Esophagus muscularis mucosa (tissue), 4 donors: ENCODE measurements at places on chromosomes 2 and 18. TPM values are rescaled to one million over a fixed set of nuclear protein-coding genes. Genes with fewer than 3 reads are reported as not detected.

The CDH2 gene
- total RNA-seq = 10.9 TPM

The PARD6G gene
- total RNA-seq = 9.9 TPM

The HJURP gene
- 0.19 TPM for total RNA-seq

The ATP6V1B1 gene
- total RNA-seq = not detected

DNA sequence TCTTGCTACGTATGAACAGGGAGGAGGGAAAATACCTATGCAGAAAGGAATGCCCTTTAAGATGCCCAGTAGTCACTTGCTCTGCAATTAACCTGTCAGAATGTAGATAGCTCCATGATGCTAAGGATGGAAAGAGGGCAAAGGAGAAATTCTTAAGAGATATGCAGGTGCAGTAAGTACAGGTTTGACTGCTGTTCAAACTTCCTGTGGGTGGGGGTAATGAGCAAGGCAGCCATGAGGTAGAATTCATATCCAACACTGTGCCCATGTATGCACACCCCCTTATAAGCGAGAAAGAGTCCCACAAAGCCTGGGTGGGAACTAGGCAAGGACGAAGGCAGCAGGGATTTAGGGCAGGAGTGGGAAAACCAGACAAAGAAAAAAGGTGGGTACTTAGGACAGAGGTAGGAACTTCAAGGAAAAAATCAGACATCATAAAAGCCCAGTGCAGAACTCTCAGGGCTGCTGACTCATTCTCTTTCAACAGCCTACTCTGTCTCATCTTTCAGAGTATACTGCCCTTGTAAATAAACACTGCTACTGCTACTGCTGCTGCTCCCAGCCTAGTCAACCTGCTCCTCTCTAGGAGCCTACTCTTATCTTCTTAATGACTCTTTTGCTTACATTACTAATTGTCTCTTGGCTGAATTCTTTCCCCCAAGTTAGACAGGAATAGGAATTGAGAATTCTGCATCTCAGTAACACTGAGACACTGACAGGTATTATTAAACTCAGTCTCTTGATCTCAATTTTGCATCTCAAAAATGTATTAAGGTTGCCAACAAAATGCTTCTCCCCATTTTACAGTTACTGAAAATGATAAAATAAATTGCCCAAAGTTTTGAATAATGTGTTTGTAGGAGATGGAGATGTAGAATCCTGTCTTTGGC lies 189.0 kb downstream of the PTH2R start:
- H3K36me3 ChIP-seq = no peaks in the 10 kb centered on the region
- H3K27me3 ChIP-seq = no peaks in the 10 kb centered on the region

DNA sequence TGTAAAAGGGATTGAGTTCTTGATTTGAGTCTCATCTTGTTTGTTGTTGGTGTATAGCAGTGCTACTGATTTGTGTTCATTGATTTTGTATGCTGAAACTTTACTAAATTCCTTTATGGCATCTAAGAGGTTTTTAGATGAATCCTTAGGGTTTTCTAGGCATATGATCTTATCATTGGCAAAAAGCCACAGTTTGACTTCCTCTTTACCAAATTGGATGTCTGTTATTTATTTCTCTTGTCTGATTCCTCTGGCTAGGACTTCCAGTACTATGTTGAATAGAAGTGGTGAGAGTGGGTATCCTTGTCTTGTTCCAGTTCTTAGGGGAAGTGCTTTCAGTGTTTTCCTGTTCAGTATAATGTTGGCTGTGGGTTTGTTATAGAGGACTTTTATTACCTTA lies 4.8 kb downstream of the ANKAR start:
- peaks cover 41% of the 10 kb centered on the region for H3K4me1 ChIP-seq
- H3K36me3 ChIP-seq = no peaks in the 10 kb centered on the region
- no peak for DNase-seq
- H3K27me3 ChIP-seq = no peaks in the 10 kb centered on the region

DNA sequence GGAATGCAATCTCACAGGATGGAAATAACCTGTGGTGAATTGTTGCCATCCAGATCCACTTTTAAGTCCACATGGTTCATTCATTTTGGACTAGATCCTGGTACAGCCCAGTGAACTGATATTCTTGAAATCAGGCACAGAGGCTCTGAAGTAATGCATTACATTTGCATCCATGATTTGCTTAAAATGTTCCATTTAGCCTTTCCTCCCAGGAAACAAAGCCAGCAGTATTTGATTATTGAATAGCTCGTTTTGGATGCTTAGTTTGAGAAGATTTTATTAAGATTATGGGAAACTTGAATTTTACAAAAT lies 995.8 kb upstream of the CDH2 start:
- no peak overlapping the region for H3K27ac ChIP-seq
- no peak overlapping the region for H3K4me3 ChIP-seq
- no peaks in the 10 kb centered on the region for H3K36me3 ChIP-seq
- no peak for DNase-seq
- H3K4me1 ChIP-seq = no peaks in the 10 kb centered on the region
- H3K27me3 ChIP-seq = no peaks in the 10 kb centered on the region

- no peaks in the 10 kb centered on the region for H3K36me3 ChIP-seq
- peak overlapping the region; percentile 99 for H3K27ac ChIP-seq
- no peaks in the 10 kb centered on the region for H3K27me3 ChIP-seq
- H3K4me3 ChIP-seq = peak overlapping the region; percentile 85
- H3K4me1 ChIP-seq = peaks cover 7% of the 10 kb centered on the region
These were observed 271 bp upstream of the RBM43 start for GRCh38 chr2:151261977-151262291.

GRCh38 chr18:49924293-49924983 lies 111.1 kb upstream of the ACAA2 start:
- no peak for DNase-seq
- no peaks in the 10 kb centered on the region for H3K4me1 ChIP-seq
- H3K36me3 ChIP-seq = no peaks in the 10 kb centered on the region

DNA sequence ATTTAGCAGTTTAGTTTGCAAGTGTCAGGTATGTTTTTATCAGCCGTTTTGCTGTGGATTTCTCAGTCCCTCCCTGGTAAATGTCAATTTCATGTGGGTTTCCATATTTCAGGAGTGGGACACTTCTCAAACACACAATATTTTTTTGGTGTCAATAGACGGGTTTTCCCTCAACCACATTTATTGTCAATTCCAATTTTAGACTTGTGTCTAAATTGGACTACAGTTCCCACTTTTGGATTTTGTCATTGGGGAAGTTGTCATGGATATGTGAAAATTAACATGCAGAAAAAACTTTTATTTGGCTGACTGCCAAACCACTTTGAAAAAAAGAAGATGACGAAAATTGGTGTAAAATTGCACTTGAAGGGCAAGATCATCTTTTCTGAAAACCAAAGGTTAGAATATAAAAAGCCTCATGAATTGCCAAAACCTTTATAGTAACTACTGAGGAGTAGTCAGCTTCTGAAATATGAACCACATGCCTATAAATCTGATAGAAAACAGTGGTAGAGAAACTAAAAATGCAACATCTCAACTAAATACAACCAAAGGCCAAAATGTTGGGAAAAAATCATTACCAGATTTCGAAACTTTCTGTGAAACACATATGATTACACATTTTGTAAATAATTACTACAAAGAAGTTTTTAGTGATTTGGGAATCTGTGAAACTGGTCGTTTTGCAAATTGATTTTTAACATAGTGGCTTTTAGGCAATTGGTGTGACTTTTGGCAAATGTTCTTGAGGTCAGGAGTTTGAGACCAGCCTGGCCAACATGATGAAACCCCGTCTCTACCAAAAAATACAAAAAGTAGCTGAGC lies 106.4 kb downstream of the BCL2L11 start:
- H3K4me3 ChIP-seq = no peak overlapping the region
- H3K36me3 ChIP-seq = no peaks in the 10 kb centered on the region
- H3K27ac ChIP-seq = no peak overlapping the region
- peak; percentile 39 for DNase-seq

DNA sequence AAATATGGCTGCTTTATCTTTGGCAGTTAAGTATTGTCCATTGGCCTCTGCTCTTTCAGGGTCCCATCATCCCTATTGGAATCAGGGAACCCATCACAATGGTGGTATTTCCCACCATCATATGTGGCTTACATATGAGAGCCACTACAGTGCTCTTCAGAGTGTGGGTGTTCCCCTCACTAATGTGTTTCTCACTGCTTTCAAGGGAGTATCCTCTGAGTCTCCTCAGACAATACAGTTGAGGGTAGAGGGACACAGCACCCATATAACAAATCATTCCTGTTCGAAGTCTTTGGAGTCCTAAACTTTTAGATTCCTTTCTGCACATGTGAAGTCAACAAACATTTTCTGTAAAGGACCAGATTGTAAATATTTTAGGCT lies 48.8 kb upstream of the DNAJC10 start:
- H3K27me3 ChIP-seq = no peaks in the 10 kb centered on the region
- H3K4me3 ChIP-seq = no peak overlapping the region
- H3K4me1 ChIP-seq = no peaks in the 10 kb centered on the region
- H3K27ac ChIP-seq = no peak overlapping the region
- no peak for DNase-seq
- H3K36me3 ChIP-seq = no peaks in the 10 kb centered on the region

GRCh38 chr2:22822835-22823234 lies 562.1 kb upstream of the KLHL29 start:
- no peak overlapping the region for H3K4me3 ChIP-seq
- no peaks in the 10 kb centered on the region for H3K27me3 ChIP-seq
- H3K36me3 ChIP-seq = no peaks in the 10 kb centered on the region

DNA sequence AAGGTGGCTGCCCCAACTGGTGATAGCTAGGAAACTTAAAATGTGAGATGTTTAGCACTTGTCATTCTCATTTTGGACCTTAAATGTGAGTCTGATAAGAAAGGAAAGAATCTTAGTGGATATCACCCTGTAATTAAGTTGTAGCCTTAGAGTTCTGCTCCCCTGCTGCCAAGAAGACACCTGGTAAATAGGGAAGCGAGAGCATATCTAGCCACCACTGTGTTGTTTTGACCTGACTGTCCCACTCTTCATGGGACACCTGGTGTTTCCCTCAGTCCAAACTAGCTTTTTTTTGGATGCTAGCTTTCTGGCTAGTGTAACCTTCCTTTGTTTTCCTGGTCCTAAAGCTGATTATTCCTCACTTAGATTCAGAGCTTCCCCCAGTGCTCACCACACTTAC lies 357.6 kb downstream of the RAD51AP2 start:
- H3K27me3 ChIP-seq = no peaks in the 10 kb centered on the region
- no peak overlapping the region for H3K4me3 ChIP-seq
- no peak overlapping the region for H3K27ac ChIP-seq
- H3K36me3 ChIP-seq = no peaks in the 10 kb centered on the region
- no peaks in the 10 kb centered on the region for H3K4me1 ChIP-seq
- no peak for DNase-seq

GRCh38 chr2:219388907-219389156 lies 1.1 kb upstream of the DNPEP start:
- H3K4me3 ChIP-seq = peak overlapping the region; percentile 84
- H3K27me3 ChIP-seq = no peaks in the 10 kb centered on the region
- H3K36me3 ChIP-seq = peaks cover 17% of the 10 kb centered on the region
- peak overlapping the region; percentile 93 for H3K27ac ChIP-seq
- DNase-seq = no peak

DNA sequence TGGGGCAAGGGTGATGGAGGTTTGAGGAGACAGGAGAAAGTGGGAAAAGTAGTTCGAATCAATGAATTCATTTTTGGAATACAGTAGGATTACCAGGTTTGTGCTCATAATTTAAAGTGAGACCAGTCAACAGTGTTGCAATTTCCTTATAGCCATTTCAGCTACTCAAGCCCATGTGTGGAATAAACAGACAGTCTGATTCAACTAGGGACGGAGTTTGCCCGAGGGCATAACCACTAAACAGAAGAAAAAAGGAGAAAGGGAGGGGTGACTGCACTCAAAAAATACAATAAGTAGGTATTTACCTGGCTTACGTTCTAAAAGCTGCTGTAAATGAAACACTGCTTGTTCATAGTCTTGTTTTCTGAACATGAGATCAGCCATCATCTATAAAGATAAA lies 55.2 kb downstream of the TTC21B start:
- peaks cover 10% of the 10 kb centered on the region for H3K4me1 ChIP-seq
- peaks cover 57% of the 10 kb centered on the region for H3K36me3 ChIP-seq
- H3K4me3 ChIP-seq = no peak overlapping the region
- no peaks in the 10 kb centered on the region for H3K27me3 ChIP-seq
- H3K27ac ChIP-seq = no peak overlapping the region
- DNase-seq = no peak

DNA sequence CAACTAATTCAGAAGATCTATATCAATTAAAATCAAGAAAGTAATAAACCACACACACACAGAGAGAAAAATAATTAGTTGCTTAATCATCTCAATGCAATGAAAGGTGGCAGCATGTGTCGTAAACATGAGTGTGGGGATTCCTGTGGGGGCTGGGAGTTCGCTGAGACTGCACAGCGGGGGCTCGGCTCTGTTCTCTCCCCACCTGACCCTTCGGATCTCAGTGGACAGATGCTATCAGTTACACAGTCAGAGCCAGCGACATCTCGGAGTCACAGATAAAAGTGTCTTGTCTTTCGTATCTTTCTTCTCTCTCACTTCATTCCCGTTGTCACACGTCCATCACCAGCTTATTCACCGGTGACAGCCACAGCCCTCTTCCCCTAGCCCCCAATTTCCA lies 37.1 kb downstream of the COLEC12 start:
- no peak for DNase-seq
- H3K27ac ChIP-seq = no peak overlapping the region
- no peaks in the 10 kb centered on the region for H3K27me3 ChIP-seq
- H3K4me1 ChIP-seq = peaks cover 3% of the 10 kb centered on the region
- no peak overlapping the region for H3K4me3 ChIP-seq
- H3K36me3 ChIP-seq = no peaks in the 10 kb centered on the region

DNA sequence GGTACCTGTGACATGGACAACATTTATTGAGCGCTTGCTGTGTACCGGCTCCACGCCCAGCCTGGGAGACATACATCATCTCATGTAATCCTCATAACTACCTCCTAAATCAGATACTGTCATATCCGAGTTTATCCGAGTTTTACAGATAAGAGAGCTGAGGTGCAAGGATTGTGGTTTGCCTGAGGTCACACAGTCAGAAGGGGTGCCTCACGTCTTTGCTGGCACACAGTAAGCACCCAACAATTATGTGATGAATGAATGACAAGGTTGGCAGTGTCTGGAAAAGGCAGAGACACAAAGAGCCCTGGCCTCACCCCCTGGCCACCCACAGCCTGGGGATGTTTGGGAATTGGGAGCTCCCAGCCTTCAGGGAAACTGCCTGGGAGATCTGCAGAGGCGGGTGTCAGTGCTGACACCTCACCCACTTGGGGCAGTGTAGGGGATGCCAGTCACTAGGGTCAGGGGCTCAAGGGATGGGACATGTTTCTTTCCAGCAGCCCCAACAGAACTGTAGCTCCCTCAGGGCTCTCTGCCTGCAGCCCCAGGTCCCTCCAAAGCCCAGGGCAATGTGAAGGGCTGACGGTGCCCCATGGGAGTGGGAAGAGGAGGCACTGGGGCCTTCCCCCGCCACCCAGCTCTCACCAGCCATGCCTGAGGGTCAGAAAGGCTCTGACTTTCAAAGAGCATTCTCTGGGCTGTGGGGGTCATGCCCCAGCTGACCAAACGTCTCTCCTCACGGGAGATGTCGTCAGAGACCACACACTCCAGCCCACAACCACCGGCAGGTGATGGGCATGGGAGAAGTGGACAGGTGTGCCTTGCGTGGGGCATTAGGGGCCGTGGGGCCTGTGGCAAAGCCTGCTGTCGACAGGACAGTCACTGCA lies 157.5 kb downstream of the ZFP36L2 start:
- H3K4me3 ChIP-seq = no peak overlapping the region
- no peaks in the 10 kb centered on the region for H3K36me3 ChIP-seq
- no peak overlapping the region for H3K27ac ChIP-seq
- peaks cover 41% of the 10 kb centered on the region for H3K4me1 ChIP-seq

GRCh38 chr18:9619056-9619455 lies 4.7 kb upstream of the PPP4R1 start:
- no peak overlapping the region for H3K4me3 ChIP-seq
- no peaks in the 10 kb centered on the region for H3K36me3 ChIP-seq
- no peak for DNase-seq
- peaks cover 11% of the 10 kb centered on the region for H3K4me1 ChIP-seq
- no peak overlapping the region for H3K27ac ChIP-seq

- H3K27me3 ChIP-seq = no peaks in the 10 kb centered on the region
- DNase-seq = no peak
- no peaks in the 10 kb centered on the region for H3K4me1 ChIP-seq
- H3K4me3 ChIP-seq = no peak overlapping the region
- no peaks in the 10 kb centered on the region for H3K36me3 ChIP-seq
These were observed 89.7 kb upstream of the YWHAQ start for GRCh38 chr2:9720352-9721093.
